ENCODE measurements at places on chromosomes 3 and 15.

DNA sequence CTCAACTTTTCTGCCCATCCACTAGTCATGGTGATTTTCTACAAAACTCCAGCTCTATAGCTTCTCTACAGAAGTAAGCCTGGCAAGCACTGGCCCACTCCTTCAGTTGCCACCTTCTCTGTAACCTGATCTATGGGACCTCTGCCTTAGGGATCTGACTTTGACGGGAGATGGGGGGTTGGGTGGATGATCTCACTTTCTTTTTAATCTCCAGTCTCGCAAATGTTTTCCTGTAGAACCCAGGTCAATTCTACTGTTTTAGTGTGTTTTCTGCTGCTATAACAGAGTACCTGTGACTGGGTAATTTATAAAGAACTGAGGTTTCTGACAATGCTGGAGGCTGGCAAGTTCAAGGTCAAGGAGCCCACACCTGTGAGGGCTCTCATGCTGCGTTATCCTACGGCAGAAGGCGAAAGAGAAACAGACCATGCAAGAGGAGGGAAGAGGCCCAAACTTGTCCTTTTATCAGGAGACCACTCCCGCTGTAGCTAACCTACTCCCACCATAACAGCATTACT, 189.9 kb upstream of the THRB start:
- DNase-seq, result no peak

DNA sequence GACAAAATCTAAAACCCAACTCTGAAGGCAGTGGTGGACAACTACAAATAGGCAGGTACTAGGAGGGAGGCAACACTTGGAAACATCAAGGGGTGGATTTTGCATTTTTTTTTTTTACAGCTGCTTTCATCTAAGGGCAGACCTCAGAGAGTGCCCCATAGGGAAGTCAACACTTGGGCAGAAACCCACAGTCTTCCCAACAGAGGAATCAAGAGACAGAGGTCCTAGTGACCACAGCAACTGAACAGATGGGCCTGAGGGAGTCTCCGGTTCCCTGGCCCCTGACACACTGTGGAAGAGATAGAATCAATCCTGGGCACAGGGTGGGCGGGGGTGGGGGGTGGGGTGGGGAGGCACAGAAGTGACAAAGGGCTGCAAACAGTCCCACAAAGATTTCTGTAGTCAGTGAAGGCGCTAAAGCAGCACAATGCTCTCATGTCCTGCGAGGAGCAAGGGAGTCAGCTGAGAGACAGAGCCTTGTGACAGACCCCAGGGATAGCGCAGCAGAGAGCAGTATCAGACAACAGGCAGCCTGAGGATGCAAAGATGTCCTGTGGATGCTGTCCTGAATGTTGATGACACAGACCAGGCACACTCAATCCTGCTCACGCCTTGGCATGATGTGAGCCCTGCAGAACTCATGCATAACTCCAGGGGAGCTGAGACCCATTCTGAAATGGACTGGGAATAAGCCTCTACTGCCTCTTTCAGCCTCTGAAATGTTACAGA, 6.9 kb upstream of the RFTN1 start:
- no peak for DNase-seq

GRCh38 chr3:169391672-169392071, 271.8 kb downstream of the MECOM start:
- DNase-seq, result no peak

DNA sequence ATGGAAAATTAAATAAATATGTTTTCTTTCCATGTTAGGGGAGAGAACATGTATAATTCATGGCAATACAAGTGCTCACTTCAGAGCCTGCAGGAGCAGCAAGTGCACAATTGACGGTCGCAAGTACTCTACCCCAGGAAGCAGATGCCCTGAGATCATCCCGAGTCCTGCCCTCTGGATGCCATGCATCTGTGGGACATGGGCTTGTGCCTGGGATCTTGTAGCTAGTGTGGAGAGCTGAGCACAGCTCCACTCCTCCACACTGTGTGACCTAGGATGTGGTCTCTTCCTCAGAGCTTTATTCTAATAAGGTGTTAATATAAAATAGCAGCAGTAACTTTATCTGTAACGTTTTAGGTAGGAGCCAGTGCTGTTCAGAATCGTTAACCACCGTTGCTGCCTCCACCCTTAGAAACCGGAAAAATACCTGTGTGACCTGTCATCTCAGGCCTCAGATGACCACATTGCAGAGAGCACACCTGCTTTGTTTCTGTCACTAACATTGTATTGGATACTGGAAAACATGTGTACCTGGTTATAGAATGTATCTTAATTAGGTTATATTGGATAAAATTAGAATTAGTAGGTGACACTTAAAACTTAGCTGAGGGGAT, 105.0 kb upstream of the GOLGA6L6 start:
- DNase-seq, result no peak

- no peak for DNase-seq
These were observed 892 bp downstream of the NMD3 start for GRCh38 chr3:161221806-161222600.

GRCh38 chr3:182315313-182315712, 478.0 kb upstream of the ATP11B start:
- no peak for DNase-seq

DNA sequence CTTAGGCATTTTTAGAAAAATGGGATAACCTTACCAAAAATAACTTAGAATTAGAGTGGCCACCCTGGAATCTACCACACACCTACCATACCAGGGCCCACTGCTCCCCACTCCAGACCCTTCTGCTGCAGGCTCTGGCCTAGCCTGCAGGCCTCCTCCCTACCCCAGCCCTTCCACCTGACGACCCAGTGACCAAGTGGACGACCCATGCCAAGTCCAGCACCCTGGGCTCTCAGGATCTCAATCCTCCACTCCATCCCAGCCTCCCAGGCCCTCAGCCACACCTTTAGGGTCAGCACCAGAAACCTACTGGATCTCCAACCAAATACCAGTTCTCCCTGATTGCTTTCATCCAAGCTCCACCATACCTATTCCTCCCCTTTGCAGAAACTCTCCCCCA, 145.8 kb downstream of the TPRA1 start:
- no peak for DNase-seq

GRCh38 chr15:33309602-33310276, 1.0 kb upstream of the RYR3 start:
- DNase-seq, result peak; percentile 11

DNA sequence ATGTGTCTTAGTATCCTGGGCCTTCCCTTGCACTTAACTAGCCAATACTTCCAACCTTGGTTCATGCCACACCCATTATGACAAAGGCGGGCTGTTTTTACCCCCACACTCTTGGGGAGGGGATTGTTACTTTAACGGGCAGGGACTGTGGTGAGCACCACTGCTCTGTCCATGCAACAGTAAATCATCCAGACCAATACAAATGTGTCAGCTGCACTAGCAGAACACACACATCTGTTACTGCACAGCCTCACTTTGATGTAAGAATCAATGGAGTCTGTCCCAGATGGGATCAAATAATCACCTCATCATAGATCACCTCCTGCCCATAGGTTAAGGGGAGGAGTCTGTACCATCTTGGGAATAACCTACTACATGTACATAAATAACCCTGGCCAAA, 58.1 kb downstream of the NPAP1 start:
- no peak for DNase-seq

GRCh38 chr3:9649791-9650521, 651 bp downstream of the MTMR14 start:
- DNase-seq, result no peak

- no peak for DNase-seq
These were observed 8.9 kb downstream of the CA12 start for GRCh38 chr15:63372753-63373152.

GRCh38 chr3:44227632-44228031, 14.1 kb upstream of the TOPAZ1 start:
- no peak for DNase-seq

GRCh38 chr15:67607959-67608637, 65.6 kb downstream of the MAP2K5 start:
- DNase-seq, result no peak

DNA sequence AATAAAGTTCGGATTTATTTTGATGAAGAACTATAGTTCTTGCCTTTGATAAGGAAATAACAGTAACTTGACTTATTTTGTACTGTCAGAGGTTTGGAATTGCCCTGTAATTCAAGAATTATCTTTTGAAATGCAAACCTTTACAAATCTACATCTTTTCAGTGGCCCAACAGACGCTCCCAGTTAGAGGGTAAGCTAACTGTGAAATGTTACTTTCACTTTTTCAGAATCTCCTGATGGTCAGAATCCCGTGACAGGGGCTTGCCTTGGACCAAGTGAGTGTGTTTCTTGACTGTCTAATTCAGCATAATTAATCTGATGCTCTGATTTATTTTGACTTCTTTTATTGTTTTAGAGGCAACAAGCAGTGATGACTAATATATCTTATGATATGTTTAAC, 262.5 kb downstream of the PLOD2 start:
- no peak for DNase-seq

GRCh38 chr3:115792206-115792955, 169.1 kb downstream of the GAP43 start:
- no peak for DNase-seq

GRCh38 chr3:48934333-48934991, 15.8 kb downstream of the ARIH2 start:
- no peak for DNase-seq

- DNase-seq, result no peak
These were observed 136.2 kb downstream of the USP13 start for GRCh38 chr3:179788996-179789395.

Data from progenitor cell of endocrine pancreas (in vitro differentiated cells).